ENCODE measurements at places on chromosomes 4 and X. TPM values are rescaled to one million over a fixed set of nuclear protein-coding genes. Genes with fewer than 3 reads are reported as not detected.

Gene AMOT
- 444 TPM for total RNA-seq

- H3K36me3 ChIP-seq: no peaks in the 10 kb centered on the region
- H3K4me1 ChIP-seq: no peaks in the 10 kb centered on the region
- DNase-seq: no peak
- no peak overlapping the region for H3K27ac ChIP-seq
- H3K27me3 ChIP-seq: no peaks in the 10 kb centered on the region
These were observed 1.4 kb upstream of the CT47C1 start for GRCh38 chrX:119071381-119071780.

Gene BEX5
- total RNA-seq: 26.8 TPM

Gene TMPRSS11B
- total RNA-seq: not detected

- H3K36me3 ChIP-seq: no peaks in the 10 kb centered on the region
- no peak overlapping the region for H3K4me3 ChIP-seq
- no peaks in the 10 kb centered on the region for H3K27me3 ChIP-seq
- DNase-seq: no peak
- peaks cover 34% of the 10 kb centered on the region for H3K4me1 ChIP-seq
- H3K27ac ChIP-seq: peak overlapping the region; percentile 42
These were observed 172.7 kb downstream of the NHS start for GRCh38 chrX:17547658-17548057.

Data from progenitor cell of endocrine pancreas (in vitro differentiated cells).